ENCODE measurements at places on chromosomes 7 and 10.

- DNase-seq = no peak
Observed at GRCh38 chr10:126564326-126564888, 106.1 kb downstream of the C10orf90 start.

DNA sequence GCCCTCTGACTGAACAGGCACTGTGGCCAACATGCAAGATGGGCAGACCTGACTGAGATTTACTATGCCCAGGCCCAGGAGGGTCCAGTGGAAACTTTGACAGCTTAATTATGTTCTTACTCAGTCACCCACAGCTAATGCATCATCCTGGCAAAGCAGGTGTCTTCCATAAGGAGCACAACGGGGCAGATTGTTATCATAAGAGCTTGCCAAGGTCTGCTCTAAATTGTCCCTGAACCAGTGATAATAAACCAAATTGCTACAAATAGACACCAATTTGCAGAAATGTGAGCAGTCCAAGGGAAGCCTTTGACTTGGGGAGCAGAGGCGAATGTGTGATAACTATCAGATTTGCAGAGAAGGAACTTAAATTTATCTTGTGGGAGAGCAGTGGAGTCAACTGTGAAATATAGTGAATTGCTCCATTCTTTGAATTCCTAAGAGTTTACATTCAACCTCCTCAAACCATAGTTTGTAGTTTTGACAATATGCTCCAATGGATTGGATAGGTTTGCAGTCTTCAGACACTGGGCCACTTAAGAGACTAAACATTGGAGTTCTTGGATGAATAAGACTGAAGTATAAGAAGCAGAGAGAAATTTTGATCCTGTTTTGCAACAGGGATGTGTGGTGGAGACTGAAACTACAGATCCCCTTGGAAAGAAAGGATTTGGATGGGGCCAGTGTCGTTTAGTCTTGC, 494.7 kb downstream of the CCSER2 start:
- DNase-seq = no peak

- DNase-seq = no peak
Observed at GRCh38 chr7:1667566-1668395, 2.3 kb upstream of the ELFN1 start.

- DNase-seq = no peak
Observed at GRCh38 chr10:5833814-5834213, 20.6 kb upstream of the GDI2 start.

DNA sequence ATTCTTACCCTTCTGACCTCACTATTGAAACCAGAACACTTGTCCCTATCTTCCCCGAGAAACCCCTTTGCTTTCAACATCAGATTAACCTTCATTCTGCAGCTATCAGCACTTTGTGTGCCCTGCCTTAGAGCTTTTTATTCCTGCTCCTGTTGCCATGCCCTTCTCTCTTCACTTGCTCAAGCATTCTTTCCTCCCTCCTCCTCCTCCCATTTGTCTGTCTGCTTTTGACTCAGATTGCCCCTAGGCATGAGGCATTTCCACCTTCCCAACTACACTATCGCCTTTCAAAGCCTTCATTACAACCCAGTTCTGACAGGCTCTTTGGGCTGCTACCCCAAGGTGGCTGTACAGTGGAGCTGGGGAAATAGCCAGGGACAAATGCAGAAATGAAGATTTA, 143.3 kb downstream of the SLC25A13 start:
- DNase-seq = no peak

- DNase-seq = no peak
Observed at GRCh38 chr7:88669913-88670312, 89.6 kb upstream of the ZNF804B start.

DNA sequence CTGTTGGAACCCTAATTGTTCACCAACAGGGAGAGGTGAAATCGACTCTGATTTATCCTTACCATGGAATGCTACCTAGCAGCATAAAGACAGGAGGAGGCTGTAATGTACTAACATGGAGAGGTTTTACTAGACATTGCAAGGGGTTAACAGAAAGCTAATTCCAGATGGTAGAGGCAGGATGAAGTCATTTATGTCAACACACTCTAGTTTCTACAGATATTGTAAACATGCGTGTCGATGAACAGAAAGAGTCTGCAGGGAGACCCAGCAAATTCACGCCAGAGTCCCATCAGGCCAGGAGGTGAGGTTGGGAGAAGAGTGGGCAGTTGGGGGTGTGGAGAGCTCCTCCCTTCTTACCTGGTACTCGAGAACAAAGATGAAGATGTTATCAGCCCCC, 7.0 kb downstream of the NPC1L1 start:
- no peak for DNase-seq

- DNase-seq = peak; percentile 62
Observed at GRCh38 chr7:80640846-80641245, 2.4 kb downstream of the CD36 start.

GRCh38 chr7:118312051-118312450, 87.5 kb downstream of the ANKRD7 start:
- DNase-seq = no peak

DNA sequence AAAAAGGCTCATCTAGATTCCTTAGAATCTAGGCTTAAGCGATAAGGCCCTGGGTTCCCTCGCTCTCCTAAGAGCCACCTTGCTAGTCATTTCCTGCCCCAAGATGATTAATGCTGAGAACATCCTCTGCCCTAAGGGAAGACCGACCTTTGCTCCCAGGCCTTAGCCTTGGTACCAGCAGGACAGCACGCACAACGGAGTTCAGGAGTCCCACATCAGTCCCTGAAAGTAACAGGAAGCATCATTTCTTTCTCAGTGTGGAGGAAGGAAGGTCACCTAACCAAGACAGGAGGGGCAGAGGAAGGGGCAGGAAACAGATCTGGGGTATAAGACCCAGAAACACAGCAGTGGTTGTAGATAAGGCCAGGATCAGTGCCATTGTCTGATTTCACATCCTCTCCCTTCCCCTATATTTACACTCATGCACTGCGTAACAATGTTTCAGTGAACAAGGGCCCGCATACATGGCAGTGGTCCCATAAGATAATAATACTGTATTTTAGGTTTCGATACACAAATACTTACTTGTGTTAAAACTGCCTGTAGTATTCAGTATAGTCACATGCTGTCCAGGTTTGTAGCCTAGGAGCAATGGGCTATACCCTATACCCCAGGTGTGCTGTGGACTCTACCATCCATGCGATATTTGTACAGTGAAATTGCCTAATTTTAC, 8.1 kb upstream of the FAM107B start:
- DNase-seq = peak; percentile 35

DNA sequence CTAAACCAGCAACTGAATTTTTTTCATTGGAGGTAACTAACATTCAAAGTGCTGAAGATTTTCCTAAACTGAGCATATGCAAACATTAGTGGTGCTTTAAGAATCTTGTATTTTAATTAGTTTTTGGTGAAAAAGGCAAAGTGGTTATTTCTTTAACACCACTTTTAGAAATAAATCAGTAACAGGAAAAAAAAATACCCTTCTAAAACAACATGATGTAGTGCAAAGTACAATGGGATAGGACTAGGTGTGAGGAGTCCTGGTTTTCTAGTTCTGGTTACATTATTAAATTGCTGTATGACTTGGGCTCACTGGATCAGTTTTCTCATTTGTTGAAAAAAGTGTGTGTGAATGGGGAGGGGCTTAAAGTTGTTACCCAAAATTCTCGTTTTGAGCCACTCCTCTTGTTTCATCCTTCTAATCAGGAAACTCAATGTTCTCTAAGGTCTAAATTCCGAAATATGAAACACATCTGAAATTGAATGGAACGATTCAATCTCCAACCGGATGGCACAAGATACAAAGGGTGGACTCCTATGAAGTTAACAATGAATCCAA, 1.8 kb downstream of the WASL start:
- no peak for DNase-seq

- no peak for DNase-seq
Observed at GRCh38 chr10:127372361-127372760, 176.0 kb upstream of the INSYN2A start.

DNA sequence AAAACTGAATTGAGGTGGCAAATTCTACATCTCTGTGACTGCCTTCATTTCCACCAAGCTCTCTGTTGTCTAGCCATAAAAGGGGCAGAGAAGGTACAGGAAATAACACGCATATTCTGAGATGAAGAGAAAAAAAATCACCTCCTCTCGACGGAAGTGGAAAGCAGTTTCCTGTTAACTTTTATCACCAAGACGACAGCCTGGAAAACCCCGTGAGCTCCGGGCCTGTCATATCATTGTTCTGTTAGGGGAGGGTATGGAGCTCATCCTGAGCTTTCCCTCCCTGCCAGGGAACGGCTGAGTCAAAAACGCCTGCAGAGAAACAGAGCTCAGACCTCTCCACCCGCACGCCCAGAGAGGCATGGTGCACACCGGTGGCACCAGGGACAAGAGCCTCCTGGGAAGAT, 200.3 kb downstream of the PRPF18 start:
- DNase-seq = peak; percentile 91

- DNase-seq = no peak
Observed at GRCh38 chr7:110061387-110061786, 1029.5 kb upstream of the LRRN3 start.

DNA sequence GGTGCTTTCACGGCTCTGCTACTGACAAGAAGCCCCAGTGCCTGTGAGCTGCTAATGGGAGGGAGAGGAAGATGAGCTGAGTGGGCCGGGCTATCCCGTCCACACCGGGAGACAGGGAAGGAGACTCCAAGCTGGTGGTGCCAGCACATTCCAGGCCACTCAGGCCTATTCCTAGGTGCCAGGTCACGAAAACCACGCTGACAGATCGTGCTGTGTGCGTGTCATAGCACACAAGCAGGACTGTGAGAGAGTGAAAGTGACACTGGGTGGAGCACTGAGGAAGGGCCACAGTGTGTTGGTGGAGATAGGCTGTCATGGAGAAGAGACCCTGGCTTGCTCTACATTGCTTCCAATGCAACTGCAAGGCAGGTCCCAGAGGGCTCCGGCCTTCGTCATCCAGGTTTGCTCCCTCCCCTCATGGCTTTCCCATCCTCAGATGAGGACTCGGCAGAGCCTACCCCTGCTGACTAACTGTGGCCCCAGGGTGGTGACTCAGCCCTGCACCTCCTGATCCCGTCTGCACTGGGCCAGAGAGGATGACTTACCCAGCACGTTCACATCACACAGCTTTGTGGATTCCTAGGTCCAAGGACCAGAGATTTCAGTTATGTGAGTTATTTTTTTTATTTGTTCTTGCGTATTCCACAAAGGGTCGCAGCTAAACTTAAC, 167.3 kb downstream of the EGFR start:
- peak; percentile 93 for DNase-seq

DNA sequence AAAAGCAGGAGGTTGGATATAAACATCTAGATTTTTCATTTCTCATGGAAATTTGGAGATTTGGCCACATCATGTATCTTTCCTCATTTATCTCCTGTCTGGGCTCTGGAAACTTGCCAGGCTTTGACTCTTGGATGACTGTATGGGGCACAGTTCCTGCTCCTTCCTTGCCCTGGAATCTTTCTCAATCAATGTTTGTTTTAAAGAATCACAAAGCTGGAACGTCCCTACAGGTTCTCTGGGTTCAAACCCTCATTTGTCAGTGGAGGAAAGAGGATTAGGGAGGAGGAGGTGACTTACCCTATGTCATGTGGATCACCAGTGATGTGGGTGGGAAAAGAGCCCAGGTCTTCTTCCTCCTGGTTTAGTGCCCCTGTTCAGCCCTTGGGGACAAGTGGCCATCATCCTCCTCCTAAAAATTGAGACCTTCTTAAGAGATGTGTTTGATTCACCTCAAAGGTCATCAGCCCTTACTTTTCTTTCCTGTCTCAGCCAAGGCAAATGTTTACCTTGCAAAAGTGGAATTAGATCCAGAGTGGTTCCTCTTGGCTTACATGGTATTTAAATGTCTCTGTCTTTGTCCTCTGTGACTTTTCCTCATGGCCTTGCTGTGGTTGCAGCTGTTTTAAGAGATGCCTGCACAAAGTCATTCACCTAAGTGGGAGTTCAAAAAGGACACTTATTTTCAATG, 38.8 kb upstream of the PDZD8 start:
- no peak for DNase-seq

GRCh38 chr10:60975716-60976115, 31.7 kb upstream of the RHOBTB1 start:
- no peak for DNase-seq

DNA sequence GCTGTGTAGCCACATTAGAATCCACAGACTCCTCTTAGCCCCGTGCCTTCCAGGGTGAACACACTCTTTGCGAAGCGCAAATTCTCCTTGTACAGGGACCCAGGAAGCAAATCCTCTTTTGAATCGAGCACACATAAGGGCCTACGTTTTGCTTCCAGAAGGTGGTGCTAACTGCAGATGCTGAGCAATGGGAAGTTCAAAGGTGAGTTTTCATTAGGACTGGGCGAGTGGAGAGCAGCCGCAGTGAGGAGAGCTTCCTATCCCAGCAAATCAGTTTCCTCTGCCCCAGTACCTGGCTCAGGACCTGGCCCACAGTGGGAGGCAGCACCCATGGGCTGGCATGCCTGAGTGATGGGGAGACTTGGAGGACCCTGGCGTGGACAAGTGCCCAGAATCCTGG, 23.5 kb upstream of the GPR26 start:
- no peak for DNase-seq

DNA sequence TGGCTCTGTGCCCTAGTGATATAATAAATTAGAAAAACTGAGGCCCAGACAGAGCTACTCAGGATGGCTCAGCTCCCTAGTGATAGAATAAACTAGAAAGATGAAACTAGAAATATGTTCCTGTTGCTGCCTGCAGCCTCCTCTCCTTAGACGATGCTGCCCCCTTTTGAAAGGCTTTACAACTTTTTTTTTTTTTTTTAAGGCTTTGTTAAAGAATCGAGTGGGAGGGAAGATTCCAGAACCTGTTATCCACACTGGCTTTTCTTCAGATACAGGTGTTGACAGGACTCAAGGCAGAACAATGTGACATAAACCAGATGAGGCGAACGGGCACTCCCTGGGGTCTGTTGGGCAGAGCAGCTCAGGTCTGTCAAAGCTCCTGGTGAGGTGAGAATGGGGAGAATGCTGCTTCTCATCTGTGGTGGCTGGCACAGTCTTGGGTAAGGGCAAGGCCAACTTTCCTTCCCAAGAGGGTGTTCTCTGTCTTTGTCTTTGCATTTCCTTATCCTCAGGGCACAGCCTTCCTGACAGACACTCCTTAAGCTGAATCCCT, 175.1 kb downstream of the COBL start:
- DNase-seq = peak; percentile 43

GRCh38 chr7:16841681-16842080, 36.9 kb upstream of the AGR2 start:
- peak; percentile 85 for DNase-seq

DNA sequence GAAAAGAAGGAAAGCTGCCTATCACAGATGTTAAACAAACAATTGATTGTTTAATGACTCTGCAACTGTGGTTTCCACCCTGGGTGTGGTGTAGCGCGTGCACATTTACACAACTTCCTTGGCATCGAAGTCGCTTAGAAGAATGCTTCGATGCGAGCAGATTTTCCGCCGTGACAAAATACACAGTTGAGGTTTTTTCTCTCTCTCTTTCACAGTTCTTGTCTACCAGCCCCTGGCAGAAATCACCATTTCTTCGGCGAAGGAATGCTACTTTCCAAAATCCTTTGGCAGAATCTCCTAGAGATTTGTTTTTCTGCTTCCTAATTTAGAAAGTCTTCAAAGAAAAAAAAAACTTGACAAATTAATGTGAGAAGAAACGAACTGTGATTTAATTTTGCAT, 70.7 kb upstream of the C1QL3 start:
- DNase-seq = no peak

All from brain microvascular endothelial cell (primary cell).